Activated naive CD8-positive, alpha-beta T cell treated with anti-CD3 and anti-CD28 coated beads, Interleukin-2, amount 50 U/mL, for 24 hours (primary cell): ENCODE measurements at places on chromosomes 2 and 18.

DNA sequence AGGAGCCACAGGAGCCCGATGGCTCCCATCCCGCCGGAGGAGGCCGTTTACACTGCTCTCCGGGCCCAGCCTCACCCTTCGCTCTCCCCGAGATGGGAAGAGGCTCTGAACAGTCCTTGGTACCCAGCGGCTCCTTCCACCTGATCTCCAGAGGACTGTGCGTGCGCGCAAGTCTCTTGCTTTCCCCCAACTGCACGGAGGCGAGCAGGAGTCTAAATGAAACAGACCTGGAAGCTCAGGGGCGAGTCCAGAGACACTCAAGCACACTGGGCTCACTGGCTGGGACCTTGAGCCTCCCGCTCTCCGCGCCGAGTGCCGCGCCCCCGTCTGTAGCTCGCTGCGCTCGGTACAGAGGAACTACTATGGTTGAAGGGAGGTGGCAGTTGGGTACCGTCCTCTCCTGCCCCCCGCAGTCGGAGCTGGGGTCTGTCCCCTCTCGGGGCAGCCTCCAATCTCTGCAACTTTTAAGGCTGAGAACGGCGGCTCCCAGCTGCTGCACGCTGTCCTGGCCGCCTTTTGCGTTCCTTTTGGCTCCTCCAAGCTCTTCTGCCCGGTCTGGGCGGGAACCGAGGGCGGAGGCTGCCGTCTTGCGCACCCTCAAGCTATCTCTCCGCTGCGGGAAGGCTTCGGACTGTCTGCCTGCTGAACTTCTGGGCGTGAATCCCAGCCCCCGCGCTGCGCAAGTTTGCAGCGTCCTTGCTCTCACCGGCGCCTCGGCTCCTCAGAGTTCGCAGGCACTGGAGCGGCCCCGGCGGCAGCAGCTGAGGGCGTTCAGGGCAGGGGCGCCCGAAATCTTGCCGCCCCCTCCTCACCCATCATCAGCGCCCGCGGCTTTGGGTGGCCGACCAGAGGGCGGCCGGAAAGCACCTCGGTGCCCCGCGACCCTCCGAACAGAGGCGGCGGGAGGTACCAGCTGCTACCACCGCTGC, 491 bp downstream of the ALK start:
- DNase-seq: peak; percentile 5

DNA sequence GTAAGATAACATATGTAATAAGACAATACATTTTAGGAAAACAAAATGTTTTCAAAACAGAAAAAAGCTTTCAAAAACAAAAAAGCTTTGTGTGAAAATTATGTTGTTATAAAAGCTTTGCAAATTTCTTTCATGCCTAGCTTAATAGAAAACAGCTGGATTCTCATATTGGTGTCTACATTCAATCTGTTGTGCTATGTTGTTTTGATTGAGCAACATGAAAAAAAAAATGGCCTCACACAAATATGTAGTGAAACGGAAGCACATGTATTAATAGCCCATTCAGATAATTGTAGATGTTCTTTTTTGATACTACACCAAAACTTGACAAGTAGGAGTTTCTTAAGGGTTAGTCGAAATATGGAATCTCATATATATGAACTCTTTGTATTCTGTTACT, 197.5 kb downstream of the ZEB2 start:
- no peak for DNase-seq

- DNase-seq: no peak
Observed at GRCh38 chr18:8685141-8685913, 20.0 kb upstream of the MTCL1 start.

DNA sequence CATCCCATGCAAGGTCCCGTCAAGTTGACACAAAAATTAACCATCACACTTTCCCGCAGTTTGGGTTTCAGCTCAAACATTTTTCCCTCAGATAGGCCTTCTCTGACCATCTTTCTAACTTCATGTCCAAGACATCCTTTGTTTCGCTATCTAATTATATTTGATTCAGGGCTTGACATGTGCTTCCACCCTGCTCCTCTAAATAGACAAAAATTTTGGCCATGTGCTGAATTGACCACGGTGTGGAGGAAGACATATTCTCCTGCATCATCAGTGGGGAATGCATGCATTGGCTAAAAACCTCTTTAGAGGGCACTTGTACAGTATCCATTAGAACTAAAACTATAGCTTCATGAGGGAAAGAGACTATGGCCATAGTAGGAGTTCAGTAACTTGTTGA, 81.2 kb downstream of the PLCL1 start:
- DNase-seq: no peak

GRCh38 chr2:31219131-31219969, 2.0 kb upstream of the CAPN14 start:
- DNase-seq: no peak

DNA sequence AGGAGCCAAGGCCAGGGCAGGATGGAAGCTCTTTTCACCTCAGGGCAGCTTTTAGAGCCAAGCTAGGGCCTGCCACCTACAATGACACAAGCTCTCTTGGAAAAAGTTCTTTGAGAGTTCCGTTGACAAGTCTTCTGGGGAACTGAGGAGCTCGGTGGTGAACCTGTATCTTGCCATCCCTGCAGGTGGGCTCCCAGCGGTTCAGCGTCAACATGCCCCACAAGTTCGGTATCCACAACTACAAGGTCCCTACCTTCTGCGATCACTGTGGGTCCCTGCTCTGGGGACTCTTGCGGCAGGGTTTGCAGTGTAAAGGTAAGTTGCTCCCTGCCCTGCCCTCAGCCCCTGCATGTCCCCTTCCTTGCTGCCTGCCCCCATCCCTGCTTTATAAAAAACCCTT, 312.8 kb upstream of the EPAS1 start:
- no peak for DNase-seq

GRCh38 chr2:8623958-8624591, 57.8 kb upstream of the ID2 start:
- no peak for DNase-seq

GRCh38 chr2:134199123-134199522, 54.7 kb upstream of the MGAT5 start:
- no peak for DNase-seq

GRCh38 chr2:146457221-146457620, 1387.6 kb upstream of the ACVR2A start:
- DNase-seq: no peak

- DNase-seq: no peak
Observed at GRCh38 chr2:200296118-200296517, 10.4 kb upstream of the SPATS2L start.

- peak; percentile 47 for DNase-seq
Observed at GRCh38 chr18:76496194-76496890, 1.3 kb upstream of the ZNF516 start.

- DNase-seq: peak; percentile 25
Observed at GRCh38 chr2:30361751-30362394, 85.2 kb upstream of the LCLAT1 start.

DNA sequence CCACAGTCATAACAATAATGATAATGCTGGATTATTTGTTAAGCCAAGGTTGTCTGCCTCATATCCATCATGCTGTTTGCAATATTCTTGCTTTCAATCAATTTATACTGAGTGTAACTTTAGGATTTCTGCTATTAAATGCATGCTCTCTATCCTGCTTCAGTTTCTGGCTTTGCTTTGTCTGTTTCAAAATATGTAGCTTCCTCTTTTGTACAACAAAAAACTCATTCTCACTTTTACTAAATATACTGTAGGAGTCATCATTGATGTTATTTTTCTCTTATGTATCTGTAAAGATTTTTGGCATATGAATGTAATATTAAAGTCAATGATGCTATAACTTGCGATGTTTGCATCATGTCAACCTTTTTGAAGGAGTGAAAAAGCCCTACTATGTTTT, 149.3 kb downstream of the GPD2 start:
- DNase-seq: no peak

GRCh38 chr2:74682501-74682900, 28.5 kb downstream of the SEMA4F start:
- DNase-seq: no peak

DNA sequence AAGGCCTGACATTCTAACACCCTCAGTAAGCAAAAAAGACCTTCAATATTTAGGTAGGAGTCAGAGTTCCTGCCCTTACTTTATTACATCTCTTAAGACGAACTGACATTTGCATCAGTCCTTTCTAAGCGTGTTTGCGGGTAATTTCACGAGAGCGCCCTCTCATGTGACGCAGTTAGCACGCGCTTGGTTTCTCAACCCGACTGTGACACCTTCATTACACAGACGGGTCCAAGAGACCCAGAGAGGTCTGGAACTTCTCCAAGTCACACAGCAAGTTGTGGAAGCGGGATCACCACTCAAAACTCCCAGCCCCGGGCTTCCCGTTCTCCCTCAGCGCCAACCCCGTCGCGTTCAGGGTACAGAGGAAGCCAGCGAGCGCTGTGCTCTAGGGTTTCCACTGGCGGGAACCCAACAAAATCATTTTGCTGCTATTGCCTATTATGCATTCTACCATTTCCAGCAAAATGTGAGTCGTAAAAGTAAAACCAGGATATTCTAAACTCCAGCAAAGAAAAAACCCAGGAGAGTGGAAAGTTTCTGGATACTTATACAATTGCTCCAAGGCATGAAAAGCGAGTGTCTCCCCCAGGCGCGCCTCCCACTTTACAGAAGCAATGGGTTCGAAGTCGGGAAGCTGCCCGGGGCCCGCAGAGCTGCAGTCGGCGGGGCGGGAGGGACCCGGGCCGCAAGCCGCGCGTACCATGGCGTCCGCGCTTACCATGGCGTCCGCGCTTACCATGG, 601 bp downstream of the ENOSF1 start:
- peak; percentile 74 for DNase-seq

GRCh38 chr2:25303633-25304236, 38.0 kb downstream of the DNMT3A start:
- no peak for DNase-seq

DNA sequence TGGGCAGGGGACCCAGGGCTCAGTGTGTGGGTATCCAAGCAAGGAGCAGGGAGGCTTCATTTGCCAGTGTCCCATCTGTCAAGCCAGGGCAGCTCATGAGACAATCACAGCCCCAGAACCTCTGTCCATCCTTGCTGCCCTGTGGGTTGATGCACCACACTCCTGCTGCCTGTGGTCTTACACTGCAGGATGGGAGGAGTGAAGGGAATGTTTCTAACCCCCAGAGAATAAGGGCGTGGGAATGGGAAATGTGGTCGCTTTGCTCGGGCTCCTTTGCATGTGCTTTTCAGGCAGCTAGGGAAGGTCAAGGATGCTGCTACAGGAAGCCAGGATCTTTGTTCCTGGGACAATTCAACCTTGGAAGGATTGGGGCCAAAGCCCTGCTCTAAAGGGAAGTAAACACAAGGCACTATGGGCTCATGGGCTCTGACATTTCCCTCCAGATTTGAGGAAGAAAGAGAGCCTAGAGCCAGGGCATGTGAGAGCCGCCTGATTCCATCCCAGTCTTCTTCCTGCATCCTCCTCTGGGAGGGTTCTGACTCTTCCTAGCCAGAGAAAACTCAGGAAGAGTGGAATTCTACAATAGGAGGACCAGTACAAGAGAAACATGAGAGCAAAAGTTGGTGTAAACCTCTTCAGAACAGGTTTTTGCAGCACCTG, 18.8 kb upstream of the MAP3K20 start:
- no peak for DNase-seq

- DNase-seq: no peak
Observed at GRCh38 chr2:196318517-196319377, 147.4 kb upstream of the STK17B start.

- no peak for DNase-seq
Observed at GRCh38 chr2:192953116-192953515, 758.4 kb upstream of the TMEFF2 start.

DNA sequence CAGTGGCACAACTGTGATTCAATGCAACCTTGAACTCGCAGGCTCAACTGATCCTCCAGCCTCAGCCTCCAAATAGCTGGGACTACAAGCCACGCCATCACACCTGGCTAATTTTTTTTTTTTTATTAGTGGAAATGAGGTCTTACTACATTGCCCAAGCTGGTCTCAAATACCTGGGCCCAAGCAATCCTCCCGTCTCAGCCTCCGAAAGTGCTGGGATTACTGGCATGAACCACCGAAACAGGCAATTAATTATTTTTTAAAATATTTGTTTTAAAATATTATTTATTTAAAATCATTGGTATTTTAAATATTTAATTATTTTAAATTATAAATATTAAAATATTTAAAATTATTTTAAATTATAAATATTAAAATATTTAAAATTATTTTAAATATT, 24.5 kb downstream of the SRBD1 start:
- DNase-seq: no peak

- DNase-seq: no peak
Observed at GRCh38 chr18:55778788-55779690, 191.0 kb upstream of the TCF4 start.

GRCh38 chr2:32061973-32062861, 1.1 kb upstream of the SPAST start:
- DNase-seq: peak; percentile 15

- no peak for DNase-seq
Observed at GRCh38 chr2:151053661-151053990, 208.0 kb downstream of the RBM43 start.

GRCh38 chr2:65070172-65070830, 14.1 kb downstream of the CEP68 start:
- no peak for DNase-seq

GRCh38 chr2:225177098-225177497, 134.8 kb upstream of the DOCK10 start:
- DNase-seq: no peak

GRCh38 chr2:182038576-182038975, 52.9 kb downstream of the PPP1R1C start:
- no peak for DNase-seq

GRCh38 chr2:187050409-187050998, 201.5 kb upstream of the ZSWIM2 start:
- DNase-seq: no peak

DNA sequence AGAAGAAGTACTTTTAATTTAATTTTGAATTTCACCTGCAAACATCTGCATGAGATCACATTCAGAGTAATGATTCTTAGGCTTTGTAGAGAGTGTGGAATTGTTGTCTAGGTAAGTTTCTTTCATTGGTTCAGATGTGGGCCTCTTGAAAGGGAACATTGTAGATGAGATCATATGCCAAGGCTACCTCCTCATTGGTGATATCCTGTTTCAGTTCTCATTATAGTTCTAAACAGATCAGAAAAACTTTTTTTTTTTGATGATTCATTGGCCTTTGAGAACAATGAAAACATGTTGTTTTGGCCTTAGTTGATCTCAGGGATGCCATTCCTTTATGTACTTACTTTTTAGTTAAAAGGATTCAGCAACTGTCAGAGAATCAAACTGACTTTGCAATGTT, 44.5 kb downstream of the EML6 start:
- no peak for DNase-seq

- DNase-seq: no peak
Observed at GRCh38 chr18:41378598-41378997, 576.4 kb upstream of the PIK3C3 start.

DNA sequence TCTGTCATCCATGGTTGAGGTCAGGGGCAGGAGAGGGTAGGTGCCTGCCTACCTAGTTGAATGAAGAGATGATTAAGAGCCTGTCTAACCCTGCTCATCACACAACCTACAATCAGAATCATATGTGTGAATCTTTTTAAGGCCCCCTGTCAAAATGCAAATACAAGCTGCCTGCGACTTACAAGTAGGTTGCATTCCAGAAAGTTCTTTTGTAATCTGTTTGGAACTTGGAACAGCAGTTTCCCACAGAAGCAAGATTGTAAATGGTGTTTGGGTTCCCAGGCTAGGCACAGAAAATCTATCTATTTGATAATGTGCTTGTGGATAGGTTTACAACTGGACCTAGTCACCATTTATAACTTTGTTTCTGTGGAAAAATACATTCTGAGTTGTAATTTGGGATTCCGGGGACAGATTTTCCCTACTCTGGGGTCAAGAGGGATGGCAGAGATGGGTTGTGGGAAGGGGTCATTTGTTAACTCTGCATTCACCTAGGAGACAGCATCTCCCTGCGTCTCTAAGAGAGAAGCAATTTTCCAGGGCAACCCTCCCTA, 4.4 kb downstream of the LIPG start:
- no peak for DNase-seq
